RCC 7860 (cell line): ENCODE measurements at places on chromosomes 16 and 17.

- no peak for DNase-seq
Measured at GRCh38 chr17:49546546-49547535, 28.8 kb upstream of the NXPH3 start.

DNA sequence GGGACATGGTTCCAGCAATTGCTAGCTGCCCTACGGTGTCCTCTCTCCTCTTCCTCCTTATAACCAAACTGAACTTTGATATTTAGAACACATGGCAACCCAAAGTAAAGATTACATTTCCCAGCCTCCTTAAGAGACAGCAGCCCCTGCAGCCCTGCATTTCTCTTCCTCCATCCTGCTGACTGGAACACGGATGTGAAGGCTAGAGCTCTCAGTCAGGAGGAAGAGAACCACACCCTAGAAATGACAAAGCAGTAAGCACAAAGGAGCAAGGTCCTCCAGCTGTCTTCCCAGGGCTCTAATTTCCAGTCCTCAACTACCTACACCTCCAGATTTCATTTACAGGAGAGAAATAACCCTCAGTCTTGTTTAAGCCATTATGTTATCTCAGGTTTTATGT, 10.9 kb downstream of the DYNC1LI2 start:
- no peak for DNase-seq

- DNase-seq: no peak
Measured at GRCh38 chr16:47833771-47834170, 322.0 kb downstream of the ABCC12 start.

DNA sequence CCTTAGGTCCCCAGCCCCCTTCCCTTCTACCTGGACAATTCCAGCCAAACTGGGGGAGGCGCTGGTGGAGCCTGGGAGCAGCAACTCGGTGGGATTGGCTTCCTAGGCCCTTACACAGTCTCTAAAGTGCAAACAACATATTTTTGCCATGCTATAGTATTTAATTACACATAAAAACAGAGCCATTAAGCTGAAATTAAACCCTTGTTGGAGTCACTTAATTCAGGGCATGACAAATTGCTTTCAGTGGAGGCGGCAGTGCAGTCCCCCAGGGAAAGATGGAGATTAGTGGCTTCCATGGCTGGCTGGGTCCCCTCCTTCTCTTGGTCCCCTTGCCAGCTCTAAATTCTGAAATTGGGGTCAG, 17.3 kb downstream of the IGFBP4 start:
- no peak for DNase-seq

DNA sequence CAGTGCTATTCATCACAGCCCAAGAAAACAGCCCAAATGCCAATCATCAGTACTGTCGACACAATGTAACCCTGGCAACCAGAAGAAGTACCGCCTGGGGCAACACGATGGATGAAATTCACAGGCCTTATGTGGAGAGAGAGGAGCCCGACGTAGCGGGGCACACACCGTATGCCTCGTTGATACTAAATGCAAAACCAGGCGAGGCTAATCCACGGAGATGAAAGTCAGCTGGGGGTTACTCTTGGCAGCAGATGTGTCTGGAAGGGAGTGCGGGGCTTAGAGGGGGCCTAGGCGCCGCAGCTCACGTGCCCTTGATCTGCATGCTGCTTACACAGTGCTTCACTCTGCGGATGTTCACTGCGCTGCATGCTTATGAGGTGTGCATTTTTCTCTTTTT, 29.8 kb downstream of the ITGAE start:
- no peak for DNase-seq

- no peak for DNase-seq
Measured at GRCh38 chr16:89192956-89193575, 7.3 kb downstream of the SLC22A31 start.

DNA sequence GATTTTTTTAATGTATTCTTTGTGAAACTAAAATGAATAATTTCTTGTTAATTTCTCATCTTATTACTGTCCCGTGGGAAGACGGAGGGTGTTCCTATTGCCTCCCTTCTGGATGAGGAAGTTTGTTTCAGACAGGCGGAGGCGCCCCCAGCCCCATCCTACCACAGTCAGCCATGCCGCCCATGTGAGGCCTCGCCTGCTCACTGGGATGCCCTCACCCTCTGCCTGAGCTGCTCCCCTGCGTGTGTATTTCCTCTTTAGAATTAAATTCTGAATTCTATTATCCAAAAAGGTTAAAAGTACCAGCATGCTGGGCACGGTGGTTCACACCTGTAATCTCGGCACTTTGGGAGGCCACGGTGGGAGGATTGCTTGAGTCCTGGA, 14.0 kb downstream of the KCTD2 start:
- no peak for DNase-seq

DNA sequence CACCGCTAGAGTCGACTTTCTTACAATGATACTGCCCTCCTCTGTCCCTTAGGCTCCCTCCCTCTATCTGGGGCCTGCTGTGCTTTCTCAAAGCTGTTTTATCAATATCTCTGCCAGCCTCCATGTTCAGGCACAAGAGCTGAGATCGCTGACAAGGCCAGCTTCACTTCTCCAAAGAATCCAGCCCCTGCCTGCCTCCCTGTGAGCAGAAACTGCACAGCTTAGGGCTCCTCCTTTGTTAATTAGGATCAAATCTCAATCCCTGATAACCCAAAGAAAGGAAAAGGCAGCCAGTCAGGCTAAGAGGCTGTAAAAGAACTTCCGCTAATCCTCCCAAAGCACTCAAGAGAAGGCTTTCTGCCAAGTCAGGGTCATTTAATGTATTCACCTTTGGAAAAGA, 616.0 kb upstream of the CDH11 start:
- DNase-seq: no peak

DNA sequence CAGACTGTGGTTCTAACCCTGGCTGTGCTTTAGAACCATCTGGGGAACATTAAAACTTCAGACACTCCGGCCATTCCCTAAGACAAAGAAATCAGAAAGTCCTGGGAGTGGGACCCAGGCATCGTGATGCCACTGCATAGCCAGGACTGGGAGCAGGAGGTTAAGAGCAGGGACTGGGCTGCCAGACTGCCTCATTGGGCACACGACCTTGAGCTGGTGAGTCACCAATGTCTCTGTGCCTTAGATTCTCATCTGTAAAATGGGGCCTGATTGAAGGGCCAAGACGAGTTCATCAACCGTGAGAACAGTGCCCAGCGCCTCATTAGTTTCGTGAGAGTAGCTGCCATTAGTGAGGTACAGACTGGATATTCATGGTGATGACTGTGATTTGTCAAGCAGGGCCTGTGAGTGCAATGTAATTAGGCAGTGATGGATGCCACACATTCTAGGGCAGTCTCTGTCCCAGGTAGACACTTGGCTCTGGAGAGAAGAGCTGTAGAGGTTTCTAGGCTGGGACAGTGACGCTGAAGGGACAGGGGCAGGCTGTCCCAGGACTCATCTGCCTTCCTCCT, 196.8 kb downstream of the NTN1 start:
- no peak for DNase-seq

GRCh38 chr17:79830763-79831264, 8.4 kb downstream of the CBX4 start:
- no peak for DNase-seq

DNA sequence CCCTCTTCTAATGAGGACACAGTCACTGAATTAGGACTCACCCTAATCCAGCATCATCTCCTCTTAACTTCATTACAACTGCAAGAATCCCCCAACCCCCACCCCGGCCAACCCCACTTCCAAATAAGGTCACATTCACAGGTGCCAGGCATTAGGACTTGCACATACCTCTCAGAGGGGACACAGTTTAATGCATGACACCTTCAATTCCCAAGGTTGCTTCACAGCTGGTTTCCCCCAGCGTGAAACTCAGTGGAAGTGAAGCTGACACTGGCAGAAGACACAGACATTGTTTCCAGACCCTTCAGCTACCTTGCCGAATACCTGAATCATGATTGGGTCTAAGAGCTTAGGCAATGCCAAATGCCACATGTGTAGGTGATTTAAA, 217.0 kb upstream of the DYNLRB2 start:
- no peak for DNase-seq

- DNase-seq: no peak
Measured at GRCh38 chr17:36086791-36087190, 3.2 kb downstream of the CCL3 start.

DNA sequence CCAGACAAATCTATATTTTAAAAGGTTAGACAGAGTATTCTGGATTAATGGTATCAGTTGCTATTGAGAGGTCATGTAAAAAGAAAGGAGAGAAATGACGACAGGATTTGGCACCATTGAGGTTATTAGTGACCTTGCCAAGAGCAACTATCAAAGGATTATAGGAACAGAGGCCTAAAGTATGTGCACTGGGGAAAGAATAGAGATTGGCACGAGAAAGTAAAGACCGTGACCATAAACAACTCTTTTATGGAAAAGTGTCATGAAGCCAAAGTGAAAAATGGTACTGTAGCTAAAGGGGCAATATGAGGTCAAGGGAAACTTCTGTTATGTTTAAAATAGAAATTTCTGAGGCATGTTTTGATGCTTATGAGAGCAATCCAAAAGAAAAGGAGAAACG, 115.2 kb upstream of the KIF2B start:
- no peak for DNase-seq

- no peak for DNase-seq
Measured at GRCh38 chr16:70508752-70509151, 14.6 kb downstream of the COG4 start.

DNA sequence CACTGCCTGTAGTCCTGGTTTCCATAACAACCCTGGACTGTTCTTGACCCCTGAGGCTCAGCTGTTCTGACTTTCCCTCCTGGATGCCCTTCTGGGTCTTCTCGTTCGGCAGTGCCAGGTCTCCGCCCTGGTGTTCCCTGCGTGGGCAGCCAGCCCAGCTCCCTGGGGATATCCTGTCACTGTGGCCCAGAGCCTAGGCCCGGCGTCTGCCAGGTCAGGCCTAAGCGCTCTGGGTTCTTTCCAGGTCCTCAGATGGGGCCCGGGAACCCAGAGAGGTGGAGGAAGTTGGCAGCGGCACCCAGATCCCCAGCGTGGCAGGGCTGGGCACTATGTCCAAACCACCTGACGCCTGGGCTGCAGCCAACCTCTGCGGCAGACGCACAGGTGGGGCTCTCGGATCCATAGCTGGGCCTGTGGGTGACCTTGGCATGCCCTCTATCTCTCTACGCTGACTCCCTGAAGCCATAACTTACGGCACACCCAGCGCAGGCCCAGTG, 12.5 kb upstream of the ATP2A3 start:
- no peak for DNase-seq

GRCh38 chr16:88195269-88195705, 187.5 kb upstream of the ZNF469 start:
- DNase-seq: no peak

DNA sequence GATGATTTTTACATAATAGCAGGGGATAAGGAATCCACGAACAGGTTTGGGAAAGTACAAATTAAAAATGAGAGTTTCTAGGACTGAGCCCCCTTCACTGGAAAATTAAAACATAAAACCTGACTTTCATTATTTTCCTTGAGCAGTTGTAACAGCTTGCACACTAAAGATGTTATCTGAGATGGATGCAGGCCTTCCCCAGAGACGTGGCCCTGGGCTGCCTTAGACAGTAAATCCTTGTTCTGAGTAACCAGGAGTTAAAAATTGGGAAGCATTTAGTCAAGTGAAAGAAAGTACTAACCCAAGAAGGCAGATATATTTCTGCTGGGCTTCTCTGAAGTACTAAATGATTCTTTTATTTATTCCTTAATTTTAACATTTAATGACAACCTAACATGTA, 432.2 kb upstream of the KIF2B start:
- no peak for DNase-seq

- peak; percentile 64 for DNase-seq
Measured at GRCh38 chr17:32323811-32324491, 18.0 kb downstream of the C17orf75 start.

GRCh38 chr17:72766761-72767356, 325.6 kb downstream of the SLC39A11 start:
- peak; percentile 42 for DNase-seq
